ENCODE measurements at places on chromosomes 4 and X.

DNA sequence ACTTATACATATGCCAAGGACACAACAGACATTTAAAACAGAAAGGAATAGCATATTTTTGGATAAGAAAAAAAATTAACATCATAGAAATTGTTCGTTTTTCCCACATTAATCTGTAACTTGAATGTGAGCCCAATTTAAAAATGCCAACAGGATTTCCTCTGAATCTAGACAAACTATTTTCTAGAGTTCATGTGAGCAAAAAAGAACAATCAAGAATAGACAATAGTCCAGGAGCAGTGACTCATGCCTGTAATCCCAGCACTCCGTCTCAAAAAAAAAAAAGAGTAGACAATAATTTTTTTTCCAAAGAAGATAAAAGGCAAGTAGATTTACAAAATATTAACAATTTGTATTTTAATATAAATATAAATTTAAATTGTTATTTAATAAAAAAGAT, 73.7 kb upstream of the DUSP21 start:
- DNase-seq, result no peak

DNA sequence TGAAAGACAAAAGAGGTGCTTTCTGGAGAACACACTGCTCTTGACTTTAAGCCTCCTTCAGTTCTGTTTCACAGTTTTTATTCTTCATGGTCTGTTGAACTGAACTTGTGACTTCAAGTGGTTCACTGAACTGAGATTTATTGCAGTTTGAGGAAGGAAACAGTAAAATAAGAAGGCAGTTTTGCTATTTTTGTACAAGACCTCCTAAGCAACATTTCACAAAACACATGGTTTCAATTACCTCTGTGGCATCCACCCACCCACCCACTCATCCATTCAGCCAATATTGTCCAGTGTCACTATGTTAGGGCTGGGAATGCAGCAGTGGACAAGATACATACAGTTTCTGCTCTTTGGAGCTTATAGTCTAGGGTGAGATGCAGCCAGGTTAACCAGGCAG, 131.3 kb downstream of the IL1RAPL2 start:
- DNase-seq, result no peak

DNA sequence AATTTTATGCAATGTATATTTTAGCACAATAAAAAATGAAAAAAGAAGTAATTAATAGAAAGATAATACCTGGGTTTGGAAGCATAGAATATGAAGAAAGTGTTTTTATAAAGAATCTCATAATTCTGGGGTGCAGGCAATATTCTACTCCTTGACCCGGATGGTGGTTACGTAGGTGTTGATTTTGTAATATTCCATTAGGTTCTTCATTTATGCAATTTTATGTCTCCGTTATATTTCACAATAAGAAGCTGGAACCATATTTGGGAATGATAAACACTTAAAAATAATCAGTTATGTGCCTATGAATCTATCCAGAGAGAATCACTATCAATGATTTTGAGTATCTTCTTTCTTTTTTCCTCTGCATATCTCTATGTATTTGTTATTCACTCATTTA, 38.5 kb downstream of the CHRNA9 start:
- no peak for DNase-seq

GRCh38 chr4:6474053-6474568, 1.7 kb upstream of the PPP2R2C start:
- DNase-seq, result peak; percentile 54

GRCh38 chr4:110138551-110138950, 59.9 kb downstream of the ELOVL6 start:
- DNase-seq, result peak; percentile 46

DNA sequence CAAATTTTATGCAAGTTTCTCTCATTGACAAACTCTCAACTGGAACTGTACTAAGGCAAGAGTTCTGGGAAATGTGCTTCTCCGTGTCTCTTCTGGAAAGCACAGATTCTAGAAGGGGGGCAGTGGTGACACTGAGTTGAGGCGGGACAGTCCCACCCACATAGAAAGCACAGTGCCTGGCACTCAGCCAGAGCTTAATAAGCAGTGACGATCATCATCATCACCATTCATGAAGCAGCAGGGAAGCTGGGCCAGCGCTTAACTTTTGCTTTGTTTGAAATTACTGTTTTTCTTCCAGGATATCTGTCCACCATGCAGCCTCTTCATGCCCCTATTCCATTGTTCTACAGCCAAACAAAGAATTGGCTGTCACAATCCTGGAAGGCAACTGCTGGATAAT, 60.3 kb downstream of the BEND2 start:
- no peak for DNase-seq

DNA sequence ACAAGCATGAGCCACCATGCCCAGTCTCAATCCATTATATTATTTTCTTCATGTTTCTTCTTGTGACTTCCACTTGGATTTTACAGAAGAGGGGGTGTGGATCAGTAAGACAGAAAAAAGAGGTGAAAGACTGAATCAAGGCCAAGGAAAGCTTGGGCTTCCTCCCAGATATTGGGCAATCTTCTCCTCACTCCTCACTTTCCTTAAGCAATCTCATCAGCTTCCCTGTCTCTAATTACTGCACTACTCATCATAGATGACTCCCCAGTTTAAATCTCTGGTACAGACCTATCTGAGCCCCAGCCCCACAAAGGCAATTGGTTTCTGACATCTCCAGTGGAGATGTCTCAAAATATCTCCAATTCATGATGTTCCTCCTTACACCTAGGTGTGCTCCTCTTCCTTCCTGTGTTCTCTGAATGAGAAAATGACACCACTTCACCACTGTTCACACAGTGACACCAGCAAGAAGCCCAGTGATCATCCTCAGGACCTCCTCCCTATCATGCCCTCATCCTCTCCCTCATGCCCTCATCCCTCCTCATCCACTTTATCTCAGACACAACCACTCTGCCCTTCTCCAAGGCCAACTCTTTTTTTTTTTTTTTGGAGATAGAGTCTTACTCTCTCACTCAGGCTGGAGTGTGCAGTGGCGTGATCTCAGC, 44.8 kb upstream of the HERC6 start:
- DNase-seq, result no peak

- DNase-seq, result no peak
Measured at GRCh38 chrX:131734621-131735020, 190.7 kb downstream of the OR13H1 start.

GRCh38 chrX:101595739-101596419, 21.9 kb downstream of the ARMCX6 start:
- DNase-seq, result peak; percentile 69

GRCh38 chr4:14719053-14719452, 283.2 kb upstream of the CPEB2 start:
- no peak for DNase-seq

DNA sequence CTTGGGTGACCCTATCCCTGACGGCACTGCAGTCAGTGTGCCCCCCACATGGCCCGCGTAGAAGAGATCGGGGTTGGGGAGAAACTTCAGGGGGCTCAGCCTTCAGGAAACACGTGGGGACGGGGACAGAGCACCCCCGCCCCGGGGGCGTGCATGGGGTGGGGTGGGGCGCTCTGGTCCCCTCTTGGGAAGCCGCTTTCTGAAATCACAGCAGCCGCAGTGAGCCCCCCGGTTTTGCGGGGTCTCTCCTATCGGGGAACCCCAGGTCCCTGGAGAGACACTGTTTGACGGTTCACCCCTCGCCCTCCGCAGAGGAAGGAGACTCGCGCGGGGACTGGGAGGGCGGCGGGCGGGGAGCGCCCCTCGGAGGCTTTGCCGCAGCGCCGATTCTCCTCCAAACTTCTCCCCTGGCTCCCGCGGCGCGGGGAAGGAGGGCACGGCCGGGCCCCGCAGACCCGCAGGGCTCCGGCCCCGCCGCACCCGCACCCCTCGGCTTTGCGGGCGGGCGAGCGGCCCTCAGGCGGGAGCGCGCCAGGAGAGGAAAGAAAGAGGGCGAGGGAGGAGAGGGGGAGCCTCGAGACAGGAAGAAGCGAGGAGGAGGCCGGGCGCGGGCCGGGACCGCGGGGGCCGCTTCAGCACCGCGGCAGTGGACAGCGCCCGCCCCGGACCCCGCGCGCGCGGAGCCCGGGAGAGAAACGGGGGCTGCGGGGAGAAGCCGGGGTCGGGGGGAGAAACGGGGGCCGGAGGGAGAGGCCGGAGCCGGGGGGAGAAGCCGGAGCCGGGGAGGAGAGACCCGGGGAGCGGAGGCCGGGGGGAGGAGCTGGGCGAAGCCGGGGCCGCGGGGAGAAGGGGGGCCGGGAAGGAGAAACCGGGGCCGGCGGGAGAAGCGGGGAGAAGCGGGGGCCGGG, 612 bp downstream of the CPLX1 start:
- peak; percentile 40 for DNase-seq

DNA sequence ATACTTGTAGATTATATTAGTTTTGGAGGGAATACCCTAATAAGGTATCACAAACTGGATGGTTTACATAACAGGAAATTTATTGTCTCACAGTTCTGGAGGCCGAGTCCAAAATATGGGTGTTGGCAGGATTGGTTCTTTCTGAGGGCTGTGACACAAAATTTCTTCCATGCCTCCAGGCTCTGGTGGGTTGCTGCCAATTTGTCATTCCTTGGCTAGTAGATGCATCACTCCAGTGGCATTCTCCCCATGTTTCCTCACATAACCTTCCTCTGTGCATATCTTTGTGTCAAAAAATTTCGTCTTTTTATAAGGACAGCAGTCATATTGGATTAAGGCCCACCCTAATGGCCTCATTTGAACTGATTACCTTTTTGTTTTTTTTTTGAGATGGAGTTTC, 49.3 kb downstream of the APELA start:
- DNase-seq, result no peak

DNA sequence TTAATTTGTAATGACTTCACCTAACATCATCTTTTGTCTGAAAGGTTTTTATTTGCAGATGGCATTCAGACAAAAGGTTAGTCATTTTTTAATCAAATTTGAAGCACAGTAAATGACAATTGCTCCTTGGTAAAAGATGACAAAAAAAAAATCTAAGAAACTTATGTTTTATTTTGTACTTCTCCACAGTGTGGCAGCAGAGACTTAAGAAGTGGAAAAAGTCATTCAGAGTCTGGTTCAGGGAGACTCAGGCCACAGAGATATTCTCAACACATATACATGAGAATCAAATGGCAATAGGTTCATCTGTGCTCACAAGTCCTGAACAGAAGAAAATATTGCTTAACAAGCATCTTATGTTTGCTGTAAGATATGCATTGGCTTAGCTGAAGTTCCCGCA, 436.2 kb downstream of the KCNIP4 start:
- peak; percentile 52 for DNase-seq

DNA sequence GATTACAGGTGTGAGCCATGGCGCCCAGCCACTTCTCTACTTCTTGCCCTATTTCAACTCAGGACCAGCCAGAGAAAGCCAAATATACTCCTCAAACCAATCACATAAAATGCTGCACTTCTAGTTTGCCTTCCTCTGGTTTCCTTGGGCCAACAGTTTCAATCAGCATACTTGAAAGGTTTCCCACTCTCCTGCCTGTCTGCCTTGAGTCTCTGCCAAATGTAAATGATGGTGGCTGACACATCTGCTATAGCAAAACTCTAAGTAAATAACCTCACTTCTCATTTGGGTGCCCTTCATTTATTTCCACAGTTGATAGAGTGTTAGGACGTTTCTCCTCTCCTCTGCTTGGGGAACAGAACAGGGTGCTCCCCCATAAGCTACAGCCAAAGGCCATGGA, 36.4 kb upstream of the PPA2 start:
- DNase-seq, result no peak

DNA sequence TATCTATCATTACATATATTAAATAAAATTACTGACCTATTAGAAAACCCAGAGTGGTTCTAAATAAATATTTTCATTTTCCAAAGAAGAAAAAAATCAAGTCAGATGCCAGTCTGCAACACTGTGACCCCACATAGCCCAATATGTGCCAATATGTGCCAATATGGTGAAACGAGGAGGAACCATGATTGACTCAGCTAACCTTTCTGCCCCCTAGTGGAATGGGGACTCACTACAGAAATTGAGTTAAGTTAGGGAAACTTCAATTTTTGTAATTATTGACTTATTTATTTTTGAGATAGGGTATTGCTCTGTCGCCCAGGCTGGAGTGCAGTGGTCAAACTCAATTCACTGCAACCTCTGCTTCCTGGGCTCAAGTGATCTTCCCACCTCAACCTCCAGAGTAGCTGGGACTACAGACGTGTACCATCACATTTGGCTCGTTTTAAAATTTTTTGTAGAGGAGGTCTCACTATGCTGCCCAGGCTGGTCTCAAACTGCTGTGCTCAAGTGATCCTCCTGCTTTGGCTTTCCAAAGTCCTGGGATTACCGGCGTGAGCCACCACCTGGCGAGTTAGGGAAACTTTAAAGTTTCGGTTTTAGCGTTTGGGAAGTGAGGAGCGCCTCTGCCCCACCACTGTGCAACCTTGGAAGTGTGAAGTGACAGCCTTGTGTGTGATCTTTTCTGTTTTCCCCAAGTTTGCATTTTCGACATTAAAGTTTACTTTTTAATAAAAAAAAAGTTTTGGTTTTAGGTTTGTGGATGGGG, 116.8 kb upstream of the SHISA3 start:
- peak; percentile 80 for DNase-seq

DNA sequence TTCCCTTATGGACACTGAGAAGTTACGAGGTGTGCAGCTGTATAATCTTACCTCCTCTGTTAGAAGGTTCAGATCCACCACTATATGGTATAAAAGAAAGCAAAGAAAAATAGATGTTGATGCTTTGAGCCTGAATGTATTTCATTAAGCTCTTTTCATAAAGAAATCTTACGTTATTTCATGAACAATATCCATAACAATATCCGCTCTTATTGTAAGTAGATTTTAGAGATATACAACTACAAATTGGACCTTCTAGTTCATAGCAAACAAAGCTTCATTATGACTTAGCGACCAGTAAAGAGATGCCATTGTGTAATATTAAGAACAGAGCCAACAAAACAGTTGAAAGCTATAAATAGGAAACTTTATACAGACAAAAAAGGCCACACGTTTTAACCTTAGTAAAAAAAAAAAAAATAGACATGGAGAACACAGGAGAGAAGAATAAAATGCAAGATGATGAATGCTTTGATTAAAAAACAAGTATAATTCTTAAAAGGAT, 203.6 kb downstream of the PDGFC start:
- DNase-seq, result no peak

- no peak for DNase-seq
Measured at GRCh38 chr4:184818216-184818564, 7.6 kb downstream of the ACSL1 start.

GRCh38 chrX:107924136-107924746, 57.9 kb downstream of the TEX13B start:
- no peak for DNase-seq

- peak; percentile 47 for DNase-seq
Measured at GRCh38 chr4:123096038-123096437, 173.6 kb upstream of the NUDT6 start.

GRCh38 chr4:17562157-17562556, 14.8 kb upstream of the LAP3 start:
- peak; percentile 30 for DNase-seq

DNA sequence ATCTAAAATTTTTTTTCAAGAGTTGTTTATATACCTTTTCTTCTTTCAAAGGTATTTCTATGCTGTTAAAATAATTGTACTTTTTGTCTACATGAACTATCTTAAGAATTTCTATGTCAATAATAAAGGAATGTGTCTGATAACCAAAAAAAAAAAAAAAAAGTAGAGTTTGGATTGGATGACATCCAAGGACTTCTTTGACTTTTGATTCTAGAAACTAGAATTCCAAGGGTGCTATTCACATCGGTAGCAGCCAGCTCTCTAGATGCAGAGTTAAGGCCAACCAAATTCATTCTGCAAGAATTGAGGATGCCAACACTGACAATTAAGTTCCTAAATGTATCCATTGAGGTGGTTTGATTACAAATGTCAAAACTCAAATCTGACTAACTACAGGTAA, 42.0 kb upstream of the PRKG2 start:
- no peak for DNase-seq

GRCh38 chr4:89800527-89801103, 36.3 kb downstream of the SNCA start:
- DNase-seq, result no peak
